ENCODE measurements at places on chromosomes 1 and 21.

GRCh38 chr1:181998858-181999257 is 62.7 kb downstream of the ZNF648 start:
- no peak for DNase-seq

- DNase-seq: no peak
Measured at GRCh38 chr1:199684686-199685273, 342.7 kb upstream of the NR5A2 start.

DNA sequence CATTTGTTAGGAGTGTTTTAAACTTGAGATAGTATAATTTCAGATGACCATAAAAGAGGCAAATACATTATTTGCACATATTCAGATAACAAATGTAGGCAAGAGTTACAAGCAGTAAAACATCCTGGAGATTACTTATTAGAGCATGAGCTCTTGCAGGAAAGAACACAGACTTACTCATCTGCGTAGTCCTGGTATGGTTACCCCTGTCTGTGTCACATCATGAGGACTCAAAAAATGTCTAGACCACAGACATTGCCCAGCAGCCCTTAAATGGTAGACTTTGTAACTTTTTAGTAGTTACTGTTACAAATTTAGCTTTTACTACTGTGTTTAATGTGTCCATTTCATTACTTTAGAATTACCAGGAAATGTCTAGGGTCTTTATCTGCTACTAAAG is 12.8 kb downstream of the CACHD1 start:
- no peak for DNase-seq

DNA sequence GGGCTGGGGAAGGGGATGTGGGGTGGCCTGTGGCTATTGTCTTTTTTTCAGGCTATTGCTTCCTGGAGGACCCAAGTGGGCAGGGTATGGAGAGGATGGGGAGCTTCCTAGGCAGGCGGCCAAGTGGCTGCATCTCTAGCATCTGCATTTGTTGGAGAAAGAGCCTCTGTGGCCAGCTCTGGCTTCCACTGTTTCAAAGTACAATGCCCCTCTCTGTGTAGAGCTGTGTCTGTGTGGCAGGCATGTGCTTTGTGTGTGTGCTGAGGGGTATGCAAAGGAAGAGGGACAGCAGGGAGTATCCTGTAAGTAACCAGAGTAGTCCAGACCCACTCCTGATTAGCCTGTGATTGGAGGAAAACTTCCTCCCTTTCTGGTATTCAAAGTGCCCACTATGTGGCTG is 40.6 kb downstream of the KCNA2 start:
- DNase-seq: no peak

DNA sequence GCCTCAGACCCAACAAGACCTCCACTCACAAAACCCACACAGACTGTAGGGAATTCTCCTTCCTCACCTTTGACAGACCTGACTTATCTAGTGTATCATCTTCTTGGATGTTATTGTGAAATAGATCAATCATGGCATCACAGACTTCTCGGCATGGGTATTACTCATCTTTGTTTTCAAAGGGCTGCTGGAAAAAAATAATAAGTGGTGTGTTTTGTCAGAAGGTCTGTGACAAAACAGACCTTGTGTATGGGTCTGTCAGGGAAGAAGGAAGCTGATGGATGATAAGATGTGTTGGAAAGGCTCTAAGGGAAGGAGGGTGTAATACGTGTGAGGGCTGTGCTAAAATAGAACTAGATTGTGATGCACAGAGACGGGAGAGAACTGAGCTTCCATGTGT is 13.9 kb upstream of the S100A7 start:
- no peak for DNase-seq

DNA sequence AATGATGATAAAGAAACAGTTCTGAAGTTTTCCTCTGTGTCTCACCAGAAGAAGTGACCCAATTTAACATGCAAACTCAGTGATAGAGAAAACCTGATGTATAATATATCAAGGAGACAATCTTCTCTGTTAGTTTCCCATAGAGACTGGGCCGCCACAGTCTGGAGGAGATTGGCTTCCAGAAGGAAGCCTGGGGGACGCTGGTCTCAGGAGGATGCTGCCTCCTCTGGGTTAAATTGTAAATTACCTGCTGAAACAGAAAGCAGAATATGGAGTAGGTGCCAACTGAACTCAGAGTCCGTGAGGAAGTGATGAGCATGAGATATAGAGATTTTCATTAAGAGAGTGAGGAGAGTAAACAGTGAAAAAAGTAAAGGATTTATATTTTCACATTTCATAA is 15.8 kb downstream of the OR14I1 start:
- no peak for DNase-seq

- no peak for DNase-seq
Measured at GRCh38 chr1:109793486-109794318, 30.0 kb upstream of the EPS8L3 start.

- no peak for DNase-seq
Measured at GRCh38 chr1:213783893-213784292, 203.9 kb upstream of the PROX1 start.

- DNase-seq: no peak
Measured at GRCh38 chr21:38351961-38352521, 95.2 kb downstream of the KCNJ15 start.

DNA sequence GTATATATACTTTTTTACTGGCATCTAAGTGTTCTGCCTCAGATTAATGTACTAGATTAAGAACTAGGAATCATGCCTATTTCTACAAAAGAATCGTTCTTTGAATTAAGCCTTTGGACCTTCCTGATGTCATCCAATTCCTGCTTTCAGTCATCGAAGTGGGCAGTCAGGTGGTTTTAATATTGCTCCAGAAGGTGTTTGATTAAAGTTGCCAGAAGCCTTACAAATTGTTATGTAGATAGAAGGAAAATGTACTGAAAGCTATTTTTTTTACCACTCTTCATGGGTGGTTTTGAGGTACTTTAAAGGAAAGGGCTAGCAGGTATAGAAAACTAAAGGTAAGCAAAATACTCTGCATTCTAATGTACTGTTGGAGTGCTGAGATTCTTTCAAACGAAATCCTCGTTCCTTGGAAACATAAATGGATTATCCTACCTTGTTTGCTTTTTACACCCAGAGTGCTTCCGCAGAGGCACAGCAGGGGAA is 716 bp downstream of the CTBS start:
- no peak for DNase-seq

GRCh38 chr1:16078925-16079656 is 5.6 kb upstream of the FAM131C start:
- DNase-seq: peak; percentile 34

- no peak for DNase-seq
Measured at GRCh38 chr1:7856345-7856744, 3.5 kb upstream of the UTS2 start.

GRCh38 chr21:35136106-35136505 is 87.0 kb upstream of the RUNX1 start:
- DNase-seq: no peak

DNA sequence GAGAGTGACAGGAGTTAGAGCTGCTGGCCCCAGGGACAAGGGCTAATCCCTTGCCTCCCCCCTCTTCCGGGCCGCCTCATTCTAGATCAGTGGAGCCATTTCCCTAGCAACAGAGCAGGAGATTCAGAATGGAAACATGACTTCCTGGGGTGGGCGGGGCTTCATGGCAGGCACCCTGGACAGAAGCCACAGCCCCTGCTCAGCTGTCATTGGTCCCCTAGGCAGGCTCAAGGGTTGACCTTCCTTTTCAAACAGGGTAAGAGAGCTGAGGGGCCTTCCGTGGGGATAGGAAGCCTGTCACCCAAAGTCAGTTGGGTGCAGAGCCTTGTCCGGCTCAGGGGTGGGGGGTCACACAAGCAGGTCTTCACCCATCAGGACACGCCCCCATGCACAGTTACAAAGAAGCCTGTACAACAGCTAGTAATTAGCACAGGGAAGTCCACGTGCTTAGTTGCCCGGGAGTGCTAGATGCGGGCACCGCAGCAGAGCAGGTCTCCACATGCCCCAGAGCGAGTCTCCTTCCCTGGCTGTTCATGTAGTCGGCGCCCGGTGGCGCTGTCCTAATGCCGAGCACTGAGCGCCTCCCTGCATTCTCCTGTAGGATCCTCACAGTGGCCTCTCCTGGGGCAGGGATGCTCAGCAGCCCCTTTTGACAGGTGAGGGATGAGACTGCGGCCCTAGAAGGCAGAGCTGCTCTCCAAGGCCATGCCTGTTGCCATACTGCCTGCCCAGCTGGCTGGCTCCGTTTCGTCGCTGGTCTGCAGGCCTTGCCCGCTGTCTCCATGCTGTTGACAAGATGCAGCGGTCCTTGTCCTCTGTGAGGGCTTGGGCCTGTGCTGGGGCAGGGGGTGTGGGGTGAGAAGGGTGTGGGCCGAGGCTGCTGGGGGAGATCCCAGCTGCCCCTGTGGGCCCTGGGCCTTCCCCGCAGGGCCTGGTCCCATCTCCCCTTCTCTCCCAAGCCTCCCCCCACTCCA is 5.1 kb downstream of the TMEM201 start:
- no peak for DNase-seq

DNA sequence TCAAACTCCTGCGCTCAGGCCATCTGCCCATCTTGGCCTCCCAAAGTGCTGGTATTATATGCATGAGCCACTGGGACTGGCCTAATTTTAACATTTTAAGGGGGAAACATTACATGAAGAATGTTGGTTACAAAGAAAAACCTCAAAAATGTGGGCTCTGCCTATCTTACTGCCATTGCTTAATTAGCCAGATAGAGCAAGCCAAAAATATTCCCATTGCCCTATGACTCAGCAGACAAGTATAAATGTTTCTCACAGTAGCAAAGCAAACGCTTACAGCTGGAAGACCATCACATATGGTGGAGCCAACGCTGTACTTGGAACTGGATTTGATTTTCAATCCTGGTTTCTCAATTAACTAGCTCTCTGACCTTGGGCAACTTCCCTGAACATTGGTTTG is 502.0 kb downstream of the SMYD3 start:
- DNase-seq: no peak

DNA sequence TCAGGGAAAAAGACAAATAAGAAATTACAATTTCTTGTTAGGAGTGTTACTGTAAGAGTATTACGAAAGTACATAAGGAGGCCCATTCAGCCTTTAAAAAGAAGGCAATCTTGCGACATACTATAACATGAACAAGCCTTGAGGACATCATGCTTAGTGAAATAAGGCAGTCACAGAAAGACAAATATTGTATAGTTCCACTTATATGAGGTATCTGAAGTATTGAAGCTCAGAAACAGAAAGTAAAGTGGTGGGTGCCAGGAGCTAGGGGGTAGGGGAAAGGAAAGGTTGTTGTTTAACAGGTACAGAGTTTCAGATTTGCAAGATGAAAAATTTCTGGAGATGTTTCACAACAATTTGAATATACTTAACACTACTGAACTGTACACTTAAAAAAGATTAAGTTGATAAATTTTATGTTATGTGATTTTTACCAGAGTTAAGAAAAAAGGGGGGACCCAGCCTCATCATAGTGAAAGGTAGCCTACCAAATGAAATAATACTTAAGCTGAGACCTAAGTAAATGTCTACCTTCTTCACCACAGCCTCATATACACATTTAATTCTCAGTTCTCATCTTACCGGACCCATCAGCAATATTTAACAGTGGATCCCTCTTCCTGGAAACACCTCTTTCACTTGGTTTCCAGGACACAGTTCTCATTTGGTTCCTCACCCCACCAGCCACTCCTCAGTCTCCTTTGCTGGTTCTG is 19.5 kb downstream of the USP24 start:
- DNase-seq: no peak

DNA sequence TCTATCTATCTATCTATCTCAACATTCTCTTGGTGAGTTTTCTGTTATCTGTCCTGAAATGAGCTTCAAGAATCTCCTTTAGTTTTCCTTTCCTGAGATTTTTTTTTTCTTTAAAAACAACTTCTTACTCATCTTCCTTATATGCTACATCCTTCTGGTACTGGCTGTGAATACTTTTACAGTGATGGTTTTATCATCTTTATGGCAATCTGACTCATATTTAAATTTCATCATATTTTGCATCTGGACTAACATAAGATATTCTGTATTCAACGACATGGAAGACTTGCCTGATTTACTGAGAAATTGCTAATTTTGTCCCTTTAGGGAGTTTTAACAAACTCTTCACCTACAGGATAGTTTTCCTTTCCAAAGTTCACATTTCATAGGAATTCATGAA is 33.0 kb downstream of the PDE4B start:
- DNase-seq: no peak

DNA sequence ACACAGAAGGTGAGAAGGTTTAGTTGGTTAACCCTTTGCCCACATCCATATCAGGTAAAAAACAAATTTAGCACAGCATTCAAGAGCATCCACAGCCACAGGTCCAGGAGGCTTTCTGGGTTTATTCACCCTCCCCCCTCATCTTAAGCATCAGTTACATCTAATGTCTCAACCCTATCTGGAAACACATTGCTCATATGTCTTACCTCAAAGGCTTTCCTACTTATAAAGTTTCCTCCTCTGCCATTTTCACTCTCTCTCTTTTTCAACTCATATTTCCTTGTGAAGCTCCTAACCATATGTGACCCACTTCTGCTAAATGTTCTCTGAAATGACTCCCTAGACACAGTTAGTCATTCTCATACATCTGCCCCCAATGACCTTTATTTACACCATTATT is 47.9 kb upstream of the RUNX1 start:
- DNase-seq: no peak

GRCh38 chr21:39186676-39187075 is 3.4 kb upstream of the PSMG1 start:
- no peak for DNase-seq

DNA sequence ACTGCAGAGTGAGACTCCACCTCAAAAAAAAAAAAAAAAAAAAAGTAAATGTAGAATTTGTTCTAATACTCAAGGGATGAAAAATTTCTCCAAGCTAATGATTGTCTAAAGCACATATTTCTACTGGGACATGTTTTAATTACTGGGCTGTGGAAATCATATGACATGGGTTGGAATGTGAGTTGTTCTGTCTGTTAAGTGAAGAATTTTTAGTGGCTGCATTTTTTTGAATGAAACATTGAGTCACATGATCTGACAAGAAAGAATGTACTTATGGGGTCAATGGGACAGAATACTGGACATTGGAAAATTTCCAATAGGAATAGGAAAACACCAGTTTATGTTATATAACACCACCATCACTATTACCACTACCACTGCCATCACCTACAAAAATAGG is 123.8 kb upstream of the IVNS1ABP start:
- DNase-seq: no peak

- no peak for DNase-seq
Measured at GRCh38 chr1:92411511-92411910, 75.2 kb downstream of the GFI1 start.

- DNase-seq: no peak
Measured at GRCh38 chr1:168974611-168975010, 131.9 kb upstream of the ATP1B1 start.

Data from stimulated activated CD4-positive, alpha-beta T cell treated with anti-CD3 and anti-CD28 coated beads, Interleukin-1b, Interleukin-23, amount 100 ng/mL, for 1 hour (primary cell).